Peyer's patch (tissue), 4 donors: ENCODE measurements at places on chromosomes 16 and 17.

DNA sequence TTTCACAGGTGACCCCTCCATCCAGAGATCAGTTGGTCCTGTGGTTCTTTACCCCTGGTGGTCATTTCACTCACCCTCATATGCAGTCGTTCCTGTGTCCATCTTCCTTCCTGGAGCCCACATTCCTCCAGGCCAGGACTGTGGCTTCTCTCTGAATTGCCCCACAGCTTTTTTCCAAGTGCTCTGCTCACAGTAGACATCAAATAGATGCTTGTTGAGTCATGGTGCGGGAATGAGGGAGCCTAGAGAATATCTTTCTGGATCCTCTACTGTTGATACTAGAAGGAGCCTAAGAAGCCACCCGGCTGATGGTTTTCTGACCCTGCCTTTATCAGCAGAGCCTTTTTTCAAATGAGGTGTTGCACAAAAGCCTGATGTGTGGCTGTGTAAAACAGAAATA, 10.4 kb downstream of the USB1 start:
- peak; percentile 21 for DNase-seq

DNA sequence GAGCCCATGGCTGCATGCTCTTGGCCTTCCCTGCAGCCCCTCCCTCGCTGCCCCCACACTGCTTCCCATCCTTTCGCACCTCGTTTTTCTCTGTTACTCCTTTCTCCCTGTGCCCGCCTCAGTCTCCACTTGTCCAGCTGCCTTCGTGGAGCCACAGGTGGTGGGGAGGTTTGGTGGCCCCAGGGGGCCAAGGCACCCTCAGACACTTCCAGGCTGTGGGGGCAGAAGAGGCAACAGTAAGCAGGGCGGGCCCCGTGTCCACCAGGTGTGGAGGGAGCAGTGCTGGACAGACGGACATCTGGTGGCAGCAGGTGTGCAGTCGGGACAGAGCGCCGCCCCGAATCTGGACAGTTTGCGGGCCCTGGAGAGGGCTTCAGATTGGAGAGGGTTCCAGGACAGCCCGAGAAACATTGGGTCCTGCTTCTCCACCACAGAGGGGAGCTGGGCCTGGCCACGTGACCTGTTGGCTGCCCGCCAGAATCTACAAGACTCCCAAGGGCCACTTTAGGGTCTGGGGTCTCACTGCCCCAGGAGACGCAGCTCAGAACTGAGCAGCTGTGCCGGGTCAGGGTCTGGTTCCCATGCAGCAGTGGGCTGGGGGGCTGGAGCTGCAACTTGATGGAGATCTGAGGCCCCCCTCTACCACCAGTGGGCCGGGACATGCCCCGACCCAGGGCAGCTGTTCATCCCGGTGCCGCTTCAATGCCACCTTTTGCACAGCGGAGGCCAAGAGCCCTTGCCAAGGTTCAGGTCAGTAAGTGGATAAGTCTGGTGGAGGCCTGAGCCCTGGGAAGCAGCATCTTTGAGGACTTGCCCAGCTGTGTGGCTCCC, 22.8 kb downstream of the BAHCC1 start:
- no peak for DNase-seq

- no peak for DNase-seq
Observed at GRCh38 chr17:4789701-4789950, 862 bp downstream of the GLTPD2 start.

DNA sequence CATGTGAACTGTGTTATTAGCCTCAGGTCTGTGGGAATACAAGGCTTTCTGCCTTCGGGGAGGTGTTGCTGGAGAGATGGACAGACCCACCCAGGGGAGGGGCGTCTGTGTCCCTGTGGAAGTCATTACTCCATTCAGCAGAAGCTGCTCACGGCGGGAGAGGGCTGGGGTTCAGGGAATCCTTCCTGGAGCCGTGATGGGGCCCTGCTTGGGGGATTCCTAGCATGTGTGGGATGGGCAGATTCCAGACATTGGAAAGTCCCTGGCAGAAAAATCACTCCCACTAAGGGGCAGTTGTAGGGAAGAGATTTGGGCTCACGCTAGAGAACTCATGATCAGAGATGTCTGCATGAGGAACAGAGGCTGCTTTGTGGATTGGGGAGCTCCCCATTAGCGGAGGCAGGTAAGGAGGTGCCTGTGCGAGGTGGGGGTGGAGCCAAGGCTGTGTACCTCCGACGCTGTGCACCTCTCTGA, 56.3 kb upstream of the IL34 start:
- DNase-seq, result peak; percentile 58

DNA sequence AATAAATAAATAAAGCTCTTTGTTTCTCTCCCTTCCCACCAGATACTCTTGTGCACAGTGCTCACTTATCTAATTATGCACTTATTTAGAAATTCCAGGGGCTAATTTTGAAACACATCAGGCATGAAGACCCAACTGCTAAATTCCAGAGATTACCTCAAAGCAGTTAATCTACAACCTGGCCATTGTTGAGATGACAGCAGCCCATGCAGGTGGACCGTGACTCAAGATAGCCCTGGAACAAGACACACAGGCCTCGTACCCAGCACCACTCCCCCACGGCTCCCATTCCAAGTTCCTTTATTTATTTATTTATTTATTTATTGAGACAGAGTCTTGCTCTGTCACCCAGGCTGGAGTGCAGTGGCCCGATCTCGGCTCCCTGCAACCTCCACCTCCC, 60.1 kb upstream of the NPEPPS start:
- no peak for DNase-seq

- no peak for DNase-seq
Observed at GRCh38 chr16:2857451-2858244, at the start of gene PRSS22. TSS of gene PRSS22 (minus strand) at chr16:2858170. CDS start at chr16:2858104, 66 bp downstream.

DNA sequence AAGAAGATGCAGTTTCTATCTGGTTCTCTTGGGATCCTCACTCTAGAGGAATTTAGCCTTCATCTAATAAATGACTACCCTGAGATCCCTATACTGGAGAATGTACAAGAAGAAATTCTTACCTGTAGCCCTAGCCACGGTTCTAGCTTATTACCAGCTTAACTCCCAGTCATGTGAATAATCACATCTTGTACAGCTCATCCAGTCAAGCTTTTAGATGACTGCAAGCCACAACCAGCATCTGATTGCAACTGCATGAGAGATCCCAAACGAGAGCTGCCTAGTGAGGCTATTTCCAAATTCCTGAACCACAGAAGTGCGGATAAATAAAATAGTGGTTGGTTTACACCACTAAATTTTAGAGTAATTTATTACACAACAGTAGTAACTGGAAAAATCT, 196.0 kb upstream of the CPHXL start:
- no peak for DNase-seq
